ENCODE measurements at places on chromosomes 7 and 10. TPM values are rescaled to one million over a fixed set of nuclear protein-coding genes. Genes with fewer than 3 reads are reported as not detected.

DNA sequence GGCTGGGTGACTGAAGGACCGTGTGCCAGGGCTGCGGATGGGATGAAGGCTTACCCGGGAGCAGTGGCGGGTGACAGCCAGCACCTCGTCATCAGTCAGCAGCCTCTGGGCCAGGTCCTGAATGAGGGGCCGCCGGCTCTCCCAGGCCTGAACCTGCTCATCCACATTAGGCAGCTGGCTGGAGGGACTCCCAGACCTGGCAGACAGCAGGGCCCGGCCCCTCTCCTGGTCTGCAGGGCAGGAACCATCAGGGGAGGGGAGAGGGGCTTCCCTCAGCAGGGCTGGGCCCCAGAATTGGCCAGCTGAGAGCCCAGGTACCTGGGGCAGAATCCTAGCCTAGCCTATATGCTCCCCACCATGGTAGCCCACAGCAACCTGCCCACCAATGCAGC, 15.4 kb downstream of the PDZD7 start:
- peaks cover 52% of the 10 kb centered on the region for H3K27me3 ChIP-seq
- no peak for DNase-seq
- H3K4me3 ChIP-seq = no peak overlapping the region
- H3K27ac ChIP-seq = no peak overlapping the region
- peaks cover 17% of the 10 kb centered on the region for H3K4me1 ChIP-seq
- peaks cover 5% of the 10 kb centered on the region for H3K36me3 ChIP-seq

DNA sequence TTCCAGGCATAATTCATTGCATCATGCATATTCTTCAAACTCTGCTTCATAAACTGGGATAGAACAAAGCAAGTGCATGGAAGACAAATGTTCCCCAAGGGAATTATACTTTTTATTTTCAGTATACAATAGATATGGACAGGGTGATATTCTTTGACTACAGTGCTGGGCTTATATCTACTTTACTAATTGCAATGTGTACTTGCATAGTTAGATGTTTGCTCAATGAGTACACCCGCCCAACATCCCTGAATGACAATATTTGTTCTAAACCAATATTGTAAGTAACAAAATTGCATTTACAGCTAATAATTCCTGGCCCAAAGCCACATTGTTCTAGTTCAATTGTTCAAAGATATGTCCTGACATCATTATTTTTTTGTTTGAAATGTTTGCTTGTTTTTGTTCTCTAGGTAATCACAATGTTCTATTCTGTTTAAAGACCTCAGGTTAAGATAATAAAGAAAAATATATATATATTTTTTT, 171.4 kb downstream of the PTN start:
- H3K4me1 ChIP-seq = no peaks in the 10 kb centered on the region
- H3K4me3 ChIP-seq = no peak overlapping the region
- DNase-seq = no peak
- no peak overlapping the region for H3K27ac ChIP-seq
- H3K27me3 ChIP-seq = no peaks in the 10 kb centered on the region

DNA sequence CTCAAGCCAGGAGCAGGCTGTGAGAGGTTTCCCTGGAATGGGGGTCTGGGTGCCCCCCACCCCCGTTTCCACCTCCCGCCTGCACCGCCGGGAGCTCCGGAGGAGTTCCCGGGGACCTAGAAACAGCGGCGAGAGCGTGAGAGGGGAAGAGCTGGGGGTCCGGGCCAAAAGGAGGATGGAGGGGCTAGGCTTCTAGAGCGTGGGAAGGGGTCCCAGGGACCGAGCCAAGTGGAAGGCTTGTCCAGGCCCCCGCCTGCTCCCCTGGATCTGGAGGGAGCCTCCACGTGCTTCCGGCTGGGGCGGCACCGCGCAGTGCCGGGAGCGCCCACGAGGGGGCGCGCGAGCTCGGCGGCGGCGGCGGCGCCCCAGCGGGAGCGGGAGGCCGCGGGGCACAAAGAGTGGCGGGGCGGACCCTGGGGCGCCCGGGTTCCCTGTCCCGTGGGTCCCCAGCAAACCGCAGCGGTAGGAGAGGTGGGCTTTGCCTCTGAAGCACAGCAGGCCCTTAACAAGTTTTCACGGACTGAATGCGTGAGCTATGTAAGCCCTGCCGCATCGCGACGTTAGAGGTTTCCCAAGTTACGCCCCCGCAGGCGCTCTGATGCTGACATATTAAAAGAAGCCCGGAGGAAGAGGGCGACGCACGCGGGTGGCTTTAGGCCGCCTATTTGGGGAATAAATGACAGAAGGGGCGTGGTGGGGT, 104.4 kb upstream of the LRRC4 start:
- peaks cover 12% of the 10 kb centered on the region for H3K4me1 ChIP-seq
- peaks cover 41% of the 10 kb centered on the region for H3K27me3 ChIP-seq
- peak; percentile 47 for DNase-seq
- peak overlapping the region; percentile 43 for H3K27ac ChIP-seq
- peak overlapping the region; percentile 85 for H3K4me3 ChIP-seq
- H3K36me3 ChIP-seq = peaks cover 4% of the 10 kb centered on the region

- peaks cover 3% of the 10 kb centered on the region for H3K36me3 ChIP-seq
- H3K27ac ChIP-seq = no peak overlapping the region
- H3K4me1 ChIP-seq = peaks cover 13% of the 10 kb centered on the region
- H3K27me3 ChIP-seq = peaks cover 24% of the 10 kb centered on the region
- peak overlapping the region; percentile 85 for H3K4me3 ChIP-seq
Measured at GRCh38 chr10:48656914-48657305, 27.8 kb upstream of the WDFY4 start.

Gene ST8SIA6
- 4.1 TPM for total RNA-seq
